ENCODE measurements at places on chromosomes 12 and 14.

GRCh38 chr12:112409064-112409905 lies at the start of gene RPL6:
Gene RPL6, minus strand, starts transcription at chr12:112409605. Its CDS starts 949 bp downstream, at chr12:112408656.
- peak; percentile 89 for DNase-seq

DNA sequence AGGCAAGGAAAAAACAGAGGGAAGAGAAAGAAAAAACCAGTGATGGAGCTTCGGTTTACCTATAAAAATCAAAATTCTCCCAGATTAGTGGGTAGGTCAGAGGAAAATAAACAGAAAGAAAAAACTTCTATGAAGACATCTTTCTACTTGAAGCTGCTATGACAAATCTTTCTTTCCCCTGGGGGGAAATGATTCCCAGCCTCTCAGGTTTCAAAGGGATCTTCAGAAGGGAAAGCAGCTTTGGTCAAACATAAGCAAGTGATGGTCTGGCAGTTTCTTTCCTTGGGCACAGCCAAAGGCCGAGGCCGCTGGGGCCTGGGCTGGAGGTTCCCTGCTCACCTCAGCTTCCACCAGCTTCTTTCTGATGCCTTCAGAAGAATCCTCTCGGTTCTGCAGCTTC lies 104.5 kb downstream of the PRKAB1 start:
- DNase-seq, result no peak

DNA sequence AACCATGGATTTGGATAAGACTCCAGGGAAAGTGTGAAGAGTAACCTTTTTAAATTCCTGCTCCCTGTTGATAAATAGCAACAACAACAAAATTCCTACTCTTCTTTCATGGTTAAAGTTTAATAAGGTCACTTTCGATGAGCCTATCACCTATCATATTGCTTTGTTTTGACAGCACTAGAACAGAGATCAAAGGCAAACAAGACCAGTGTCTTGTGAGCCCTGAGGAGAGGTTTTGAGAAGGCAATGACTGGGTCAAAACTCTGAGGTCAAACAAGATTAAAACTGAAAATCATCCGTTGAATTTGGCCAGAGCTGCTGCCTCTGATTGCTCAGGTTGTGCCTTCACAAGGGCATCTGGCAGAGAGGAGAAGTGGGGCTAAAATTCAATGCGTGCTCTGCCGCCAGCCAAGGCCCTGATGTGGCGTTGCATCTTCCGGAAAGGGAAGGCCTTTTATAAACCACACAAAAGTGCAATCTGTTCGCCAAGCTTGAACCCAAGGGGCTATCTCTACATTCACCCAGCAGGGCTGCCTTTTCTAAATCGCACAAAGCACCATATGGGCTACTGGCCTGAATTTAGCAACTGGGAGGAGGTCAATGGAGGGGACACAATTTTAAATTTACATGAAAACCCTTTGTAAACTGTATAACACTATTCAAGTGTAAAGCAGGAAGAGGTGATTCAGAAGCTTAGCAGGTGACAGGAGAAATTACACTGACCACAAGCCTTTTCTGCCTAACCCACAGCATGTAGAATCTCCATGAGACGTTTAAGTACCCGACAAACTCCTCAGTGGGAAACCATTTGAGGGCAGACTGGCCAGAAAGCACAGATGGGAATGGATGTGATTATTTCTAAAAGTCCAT lies 140.8 kb downstream of the DAD1 start:
- no peak for DNase-seq

DNA sequence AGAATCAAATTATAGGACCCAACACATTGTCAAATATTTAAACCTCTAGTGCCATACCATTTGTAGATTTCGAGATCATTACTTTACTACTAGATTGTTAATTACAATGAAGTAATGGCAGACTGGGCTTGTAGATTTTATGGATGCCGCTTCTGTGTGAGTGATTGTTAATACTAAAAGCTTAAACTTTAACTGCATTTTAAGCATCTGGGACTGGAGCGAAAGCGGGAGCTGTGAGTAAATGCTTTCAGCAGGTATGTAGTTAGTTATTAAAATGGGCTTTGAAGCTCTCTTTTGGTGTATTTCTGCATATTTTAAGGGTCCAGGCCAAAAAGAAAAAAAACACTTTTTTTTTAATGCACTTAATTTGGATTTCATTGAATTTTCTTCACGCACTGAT lies 519.3 kb downstream of the MED13L start:
- DNase-seq, result no peak

DNA sequence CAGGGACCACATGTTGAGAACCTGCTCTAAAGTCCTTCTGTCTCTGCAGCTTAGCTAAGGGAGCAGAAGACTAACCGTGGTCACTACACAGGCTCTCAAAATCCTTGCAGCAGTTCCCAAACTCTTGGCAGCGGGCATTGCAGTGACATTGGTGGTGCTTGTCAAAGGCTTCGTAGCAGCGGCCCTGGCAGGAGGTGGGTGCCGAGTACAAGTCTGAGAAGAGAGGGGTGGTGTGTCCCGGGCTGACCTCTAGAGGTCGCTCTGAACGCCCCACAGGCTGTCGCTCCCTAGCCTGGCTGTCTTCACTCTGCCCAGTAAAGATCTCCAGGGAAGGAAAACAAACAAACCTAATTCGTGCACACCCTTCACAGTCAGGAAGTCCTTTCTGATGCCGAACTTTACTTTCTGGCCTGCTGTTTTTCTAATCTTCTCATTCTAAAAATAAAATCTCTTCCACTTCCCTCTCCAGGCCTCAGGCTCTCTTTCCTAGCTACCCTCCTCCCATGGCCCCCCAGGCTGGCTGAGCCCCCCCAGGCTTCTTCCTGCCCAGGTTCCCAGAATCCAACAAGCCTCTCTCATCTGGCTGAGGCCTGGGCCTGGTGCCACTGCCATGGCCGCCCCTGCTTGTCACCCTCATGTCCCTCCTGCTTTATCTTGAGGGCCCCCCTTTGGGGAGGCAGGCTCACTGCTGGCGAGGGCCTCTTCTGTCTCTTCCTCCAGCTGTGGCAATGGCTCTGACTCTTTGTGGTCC lies 7.7 kb downstream of the ENDOU start:
- peak; percentile 82 for DNase-seq

DNA sequence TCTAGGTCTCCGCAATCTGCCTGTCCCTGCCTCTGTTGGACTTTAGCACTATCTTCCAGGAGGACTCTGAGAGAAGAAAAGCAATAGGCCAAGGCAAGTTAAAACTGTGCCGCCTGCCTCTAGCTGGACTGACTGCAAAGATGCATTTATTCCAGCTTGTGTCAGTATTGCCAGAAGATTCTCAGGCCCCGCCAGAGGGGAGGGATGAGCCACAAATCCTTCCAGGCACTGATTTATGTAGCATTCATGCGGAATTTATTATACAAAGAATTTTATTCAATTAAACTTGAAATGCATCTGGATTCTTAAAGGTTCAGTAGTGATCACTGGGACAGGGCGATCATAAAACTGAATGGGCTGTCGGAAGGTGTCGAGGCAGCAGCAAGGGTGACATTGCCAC lies 19.8 kb downstream of the MMAB start:
- no peak for DNase-seq

GRCh38 chr14:76186308-76187027 lies 34.7 kb downstream of the GPATCH2L start:
- DNase-seq, result no peak

- DNase-seq, result no peak
These were observed 27.9 kb upstream of the CTDSP2 start for GRCh38 chr12:57874166-57875108.

DNA sequence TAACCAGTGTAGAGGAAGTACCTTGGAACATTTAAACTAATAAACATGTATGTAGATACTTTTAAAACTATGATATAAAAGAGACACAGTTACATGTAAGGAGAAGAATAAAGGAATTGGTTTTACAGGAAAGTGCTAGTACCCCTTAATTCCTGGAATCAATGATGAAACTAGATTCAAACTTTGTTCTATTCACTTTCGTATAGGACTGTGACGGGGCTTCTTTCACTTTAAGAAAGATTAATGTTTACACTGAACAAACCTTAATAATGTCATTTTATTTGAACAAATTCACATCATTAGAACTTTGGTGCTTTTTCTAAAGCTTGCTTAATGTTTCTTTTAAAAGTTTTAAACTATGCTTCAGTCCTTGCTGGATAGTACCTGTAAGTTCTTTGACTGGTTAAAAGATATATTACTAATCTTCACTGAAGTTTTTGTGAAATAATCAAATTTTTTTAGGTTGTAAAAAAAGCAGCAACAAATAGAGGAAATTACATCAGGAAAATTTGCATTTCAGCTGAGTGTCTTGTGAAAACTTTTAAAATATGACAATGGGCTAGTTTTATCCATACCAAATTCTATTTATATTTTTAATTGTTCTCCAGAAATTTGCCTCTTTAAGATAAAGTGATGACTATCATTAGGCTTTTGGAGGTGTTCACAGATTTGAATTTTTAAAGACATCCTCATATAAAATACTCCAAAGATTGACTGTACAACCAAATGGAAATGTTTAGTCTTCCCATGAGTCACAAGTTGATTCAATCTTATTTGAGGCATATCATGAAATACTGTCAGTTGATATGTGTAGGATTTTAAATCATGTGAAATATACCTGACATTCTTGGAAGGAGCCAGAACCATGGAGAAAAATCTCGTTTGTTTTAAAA lies 36.2 kb downstream of the PAPOLA start:
- no peak for DNase-seq

GRCh38 chr12:90028635-90029051 lies 320.0 kb upstream of the ATP2B1 start:
- no peak for DNase-seq

- no peak for DNase-seq
These were observed 47.9 kb downstream of the FBXW8 start for GRCh38 chr12:116958402-116959197.

DNA sequence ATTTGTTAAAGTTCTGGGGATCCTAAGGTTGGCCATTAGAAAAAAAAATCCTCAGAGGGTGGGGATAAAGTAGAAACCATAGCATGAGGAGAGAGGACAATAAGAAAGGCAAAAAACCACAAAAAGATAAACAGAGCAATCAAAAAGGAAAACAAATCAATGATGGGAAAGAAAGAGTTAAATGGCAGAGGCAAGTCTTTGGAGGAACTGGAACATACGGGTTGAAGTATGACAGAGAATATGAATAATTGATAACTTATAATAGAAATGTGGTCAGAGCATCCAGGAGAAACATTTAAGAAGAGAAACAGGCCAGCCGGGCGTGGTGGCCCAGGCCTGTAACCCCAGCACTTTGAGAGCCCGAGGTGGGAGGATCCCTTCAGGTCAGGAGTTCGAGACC lies 17.8 kb upstream of the SALL2 start:
- DNase-seq, result no peak

- DNase-seq, result no peak
These were observed 60.0 kb downstream of the LRP6 start for GRCh38 chr12:12206776-12207388.

GRCh38 chr12:107243341-107243740 lies 150.0 kb upstream of the CRY1 start:
- DNase-seq, result peak; percentile 86

DNA sequence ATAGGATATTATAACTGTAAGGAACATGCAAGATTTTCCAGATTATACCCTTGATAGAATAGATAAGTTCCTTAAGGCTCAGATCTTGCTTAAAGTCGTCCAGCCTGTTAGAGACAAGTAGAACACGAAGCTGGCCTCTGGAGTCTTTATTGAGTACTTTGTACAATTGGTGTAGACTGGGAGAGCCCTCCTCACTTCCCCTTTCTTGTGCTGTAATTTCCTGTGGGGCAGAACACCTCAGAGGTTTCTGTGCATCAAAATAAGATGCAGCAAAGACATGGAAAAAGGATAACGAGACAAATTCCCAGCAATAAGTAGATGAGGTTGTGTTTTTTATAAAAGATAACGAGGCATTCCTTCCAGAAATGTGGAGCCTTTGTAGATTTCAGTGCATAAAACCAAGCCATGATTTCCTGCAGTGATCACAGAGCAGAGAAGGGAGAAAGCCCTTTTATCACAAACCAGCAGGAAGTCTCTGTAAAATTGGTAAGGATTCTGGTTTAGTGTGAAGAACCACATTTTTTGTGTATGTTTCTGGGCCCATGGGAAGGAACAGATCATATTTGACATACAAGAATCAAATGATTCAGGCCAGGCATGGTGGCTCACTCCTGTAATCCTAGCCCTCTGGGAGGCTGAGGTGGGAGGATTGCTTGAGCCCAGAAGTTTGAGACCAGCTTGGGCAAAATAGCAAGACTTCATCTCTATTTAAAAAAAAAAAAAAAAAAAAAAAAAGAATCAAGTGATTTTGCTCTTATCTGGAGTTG lies 18.0 kb downstream of the GPRC5A start:
- no peak for DNase-seq

- DNase-seq, result no peak
These were observed 9.0 kb downstream of the PLEKHA5 start for GRCh38 chr12:19138551-19138950.

GRCh38 chr14:62658631-62659030 lies 386.6 kb downstream of the KCNH5 start:
- no peak for DNase-seq

DNA sequence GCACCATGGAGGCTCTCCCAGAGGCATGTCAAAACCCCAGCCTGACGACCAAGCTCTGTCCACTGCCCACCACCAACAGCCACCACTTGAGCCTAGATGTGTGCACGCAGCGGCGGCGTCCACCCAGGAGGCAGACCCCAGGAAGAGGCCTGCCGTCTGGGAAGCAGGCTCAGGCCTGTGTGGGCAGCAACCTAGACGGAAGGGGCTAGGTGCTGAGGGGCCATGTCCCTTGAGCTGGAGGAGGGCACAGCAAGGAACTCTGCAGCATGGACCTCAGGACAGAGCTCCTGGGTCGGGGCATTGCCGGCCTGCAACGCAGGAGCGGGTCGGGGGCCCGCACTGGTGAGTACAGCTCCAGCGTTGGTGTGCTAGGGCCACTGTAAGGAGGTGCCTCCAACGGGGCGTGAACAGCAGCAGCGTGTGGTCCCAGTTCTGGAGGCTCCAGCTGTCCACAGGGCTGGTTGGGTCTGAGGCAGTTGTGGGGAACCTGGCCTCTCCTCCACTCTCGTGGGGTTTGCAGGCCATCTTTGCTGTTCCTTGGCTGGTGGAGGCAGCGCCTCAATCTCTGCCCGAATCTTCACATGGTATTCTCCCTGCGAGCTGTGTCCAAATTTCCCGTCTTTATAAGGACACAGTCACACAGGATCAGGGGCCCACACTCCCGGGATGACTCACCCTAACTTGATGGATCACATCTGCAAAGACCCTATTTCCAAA lies 20.5 kb downstream of the ZBTB42 start:
- DNase-seq, result no peak

GRCh38 chr12:121568971-121569751 lies 11.7 kb downstream of the KDM2B start:
- no peak for DNase-seq

GRCh38 chr14:77144412-77145115 lies 3.0 kb upstream of the ZDHHC22 start:
- DNase-seq, result no peak
